Retina (tissue), 1 donor: ENCODE measurements at places on chromosomes 3 and 15.
A peak's percentile ranks its signal among the peaks of the same experiment; 100 is the strongest.

DNA sequence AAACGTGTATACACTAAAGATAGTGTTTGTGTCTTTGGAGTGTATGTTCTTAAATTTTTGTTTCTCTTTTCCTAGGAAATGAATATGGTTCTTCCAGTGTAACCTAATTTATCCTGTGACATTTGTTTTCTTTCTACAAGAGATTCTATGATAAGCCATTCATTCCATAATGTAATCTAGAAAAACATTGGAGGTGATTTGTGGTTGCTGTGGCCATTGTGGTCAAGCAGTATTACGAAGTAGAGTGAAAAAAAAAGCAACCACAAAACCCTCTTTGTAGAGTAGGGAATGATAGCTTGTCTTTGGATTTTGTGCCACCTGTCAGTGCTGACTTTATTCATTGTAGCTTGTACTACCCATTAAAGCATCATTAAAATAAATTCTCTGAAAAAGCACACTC is 1209.6 kb downstream of the ZPLD1 start:
- no peak for DNase-seq

DNA sequence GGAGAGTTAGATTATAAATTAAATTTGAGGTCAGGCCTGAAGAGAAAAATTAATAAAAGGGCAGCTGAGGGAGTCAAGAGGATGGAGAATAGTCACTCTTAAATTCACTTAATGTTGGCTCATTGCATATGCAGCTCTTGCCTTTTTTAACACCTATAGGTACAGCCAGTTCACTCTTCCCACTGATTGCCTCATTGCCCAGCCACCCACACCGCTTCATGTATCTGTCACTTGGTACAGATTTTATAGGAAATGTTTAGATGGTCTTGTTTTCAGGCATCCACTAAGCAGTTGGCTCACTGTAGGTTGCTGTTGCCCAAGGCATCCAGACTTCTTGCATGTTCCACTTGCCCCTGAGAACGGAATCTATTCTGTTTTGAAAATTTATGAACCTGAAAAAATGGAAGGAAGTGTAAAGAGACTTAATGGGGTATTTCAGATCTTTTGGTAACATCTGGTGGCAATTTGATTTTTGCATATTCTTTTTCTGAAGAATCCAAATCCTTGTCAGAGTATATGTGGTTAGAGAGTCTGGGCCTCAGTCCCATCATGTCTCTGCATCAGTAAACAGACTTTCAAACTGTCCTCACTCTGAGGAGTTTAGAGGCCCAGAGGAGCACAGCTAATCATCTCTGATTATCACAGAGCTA is 151.9 kb downstream of the RBPMS2 start:
- no peak for DNase-seq

DNA sequence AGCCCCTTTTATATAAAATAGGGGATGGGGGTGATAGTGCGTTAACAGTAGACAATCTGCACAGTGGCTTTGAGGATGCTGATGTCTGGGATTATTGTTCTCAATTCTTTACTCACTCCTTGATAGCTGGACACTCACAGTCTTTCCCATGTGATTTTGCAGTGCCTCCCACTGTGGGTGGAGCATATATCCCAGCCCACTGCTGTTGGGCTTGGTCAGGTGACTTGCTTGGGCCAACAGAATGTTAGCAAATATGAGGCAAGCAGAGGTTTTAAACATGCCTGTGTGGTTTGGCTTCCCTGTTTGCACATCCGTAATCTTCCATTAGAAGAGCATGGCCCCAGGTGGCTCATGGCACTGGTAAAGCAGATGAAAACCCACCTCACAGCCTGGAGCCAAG is 46.5 kb downstream of the CPA3 start:
- DNase-seq: no peak

GRCh38 chr3:42014458-42014920 is 52.6 kb upstream of the ULK4 start:
- no peak for DNase-seq

DNA sequence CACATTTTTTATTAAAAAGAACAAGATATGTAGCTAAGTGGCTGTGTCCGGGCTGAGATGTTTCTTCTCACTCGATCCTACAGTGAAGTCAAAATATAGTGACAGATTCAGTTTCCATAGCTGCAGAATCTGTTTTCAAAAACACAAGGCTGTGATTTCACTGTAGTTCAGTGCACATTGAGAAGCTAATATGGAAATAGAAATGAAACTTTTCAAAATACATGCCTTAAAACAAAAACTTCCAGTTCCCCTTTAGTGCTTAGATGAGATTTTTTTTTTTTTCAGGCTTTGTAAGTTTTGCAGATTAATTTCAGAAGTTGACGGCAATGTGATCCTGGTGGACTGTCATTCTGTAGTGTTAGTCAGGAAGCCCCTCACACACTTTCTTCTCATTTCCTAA is 23.8 kb upstream of the TRAK1 start:
- DNase-seq: no peak

DNA sequence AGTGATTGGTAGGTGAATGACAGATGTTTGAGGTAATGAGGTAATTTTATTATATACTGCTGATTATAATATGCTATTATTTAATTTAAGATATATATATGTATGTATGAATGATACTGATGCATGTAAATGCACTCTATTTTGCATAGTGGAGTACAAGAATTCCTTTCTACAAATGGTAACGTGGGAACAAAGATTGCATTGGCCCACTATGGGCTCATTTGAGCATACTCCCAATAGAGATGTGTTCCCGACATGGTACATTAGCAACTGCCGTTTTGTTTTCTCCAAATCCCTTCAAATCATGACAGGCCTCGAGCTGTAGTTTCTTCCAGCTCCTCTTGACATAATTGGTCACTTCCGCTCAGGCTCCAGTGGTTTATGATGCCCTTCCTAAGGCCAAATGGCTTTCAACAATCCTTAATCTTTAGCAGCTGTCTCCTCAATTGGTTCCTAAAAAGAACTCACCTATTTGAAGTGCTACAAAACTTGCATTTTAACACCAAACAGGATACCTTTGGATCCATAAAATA is 266.1 kb downstream of the ADAMTSL3 start:
- no peak for DNase-seq

GRCh38 chr3:149145974-149146373 is 16.5 kb downstream of the HPS3 start:
- no peak for DNase-seq

DNA sequence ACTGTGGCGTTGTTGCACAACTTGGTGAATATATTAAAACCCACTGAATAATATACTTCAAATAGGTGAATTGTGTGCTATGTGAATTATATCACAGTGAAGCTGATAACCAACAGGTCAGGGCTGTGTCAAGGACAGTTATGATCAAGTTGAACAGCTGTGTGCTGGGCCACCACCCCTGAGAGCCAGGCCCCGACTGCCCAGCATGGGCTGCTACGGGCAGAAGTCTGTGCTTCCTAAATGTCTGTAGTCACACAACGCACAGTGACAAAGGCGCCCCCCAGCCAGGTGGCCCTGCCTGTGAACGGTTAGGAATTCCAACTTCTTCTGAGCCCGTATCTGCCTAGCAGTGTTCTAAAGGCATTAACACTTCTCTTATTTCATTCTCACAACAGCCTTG is 32.8 kb downstream of the TKT start:
- DNase-seq: no peak

- no peak for DNase-seq
Measured at GRCh38 chr3:2096216-2096615, 2.5 kb upstream of the CNTN4 start.

- no peak for DNase-seq
Measured at GRCh38 chr15:25668236-25668795, 194.8 kb downstream of the ATP10A start.

GRCh38 chr3:11591002-11591355 is 52.7 kb downstream of the VGLL4 start:
- DNase-seq: no peak

- DNase-seq: no peak
Measured at GRCh38 chr15:78822514-78822913, 11.2 kb upstream of the ADAMTS7 start.

- no peak for DNase-seq
Measured at GRCh38 chr15:29377161-29377560, 107.5 kb upstream of the NSMCE3 start.

GRCh38 chr3:5292512-5292911 is 105.0 kb downstream of the EDEM1 start:
- no peak for DNase-seq

GRCh38 chr3:4306860-4307259 is 3.7 kb downstream of the SETMAR start:
- DNase-seq: no peak

GRCh38 chr3:12992629-12993516 is 80.4 kb downstream of the IQSEC1 start:
- peak; percentile 72 for DNase-seq

GRCh38 chr3:186374376-186374775 is 12.3 kb upstream of the DGKG start:
- no peak for DNase-seq

DNA sequence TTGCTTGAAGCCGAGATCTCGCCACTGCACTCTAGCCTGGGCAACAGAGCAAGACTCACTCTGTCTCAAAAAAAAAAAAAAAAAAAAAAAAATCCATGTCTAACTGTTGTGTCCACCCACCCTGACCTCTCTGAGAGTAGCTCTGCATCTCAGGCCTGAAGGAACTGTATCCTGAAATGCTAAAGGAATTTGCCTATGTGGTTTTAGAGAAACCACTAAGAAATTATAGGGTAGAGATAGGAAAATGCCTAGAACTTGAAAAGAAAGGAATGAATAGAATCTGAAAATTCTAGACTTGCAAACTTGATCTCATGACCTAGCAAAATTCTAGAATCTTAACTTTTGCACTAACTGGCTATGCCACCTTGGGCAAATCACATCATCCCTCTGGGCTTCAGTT is 217.5 kb upstream of the ROPN1 start:
- no peak for DNase-seq

DNA sequence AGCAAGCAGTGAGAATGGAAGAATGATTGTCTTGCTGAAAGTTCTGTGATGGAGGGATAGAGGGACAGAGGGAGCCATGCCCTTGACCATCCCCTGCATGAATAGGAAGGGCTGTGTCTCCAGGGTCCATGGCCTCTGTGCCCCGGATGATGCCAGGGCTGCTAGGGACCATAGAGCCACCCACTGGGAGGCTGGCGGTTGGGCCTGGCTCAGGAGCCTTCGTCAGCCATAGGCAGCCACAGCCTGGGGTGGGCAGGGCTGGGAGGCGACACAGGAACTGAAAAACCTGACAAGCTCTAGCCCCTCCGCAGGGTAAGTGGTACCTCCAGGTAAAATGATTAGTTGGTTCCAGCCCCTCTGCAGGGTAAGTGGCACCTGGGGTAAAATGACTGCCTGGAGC is 19.1 kb upstream of the LAMP3 start:
- DNase-seq: no peak

GRCh38 chr15:46938169-46938568 is 779.1 kb upstream of the SEMA6D start:
- DNase-seq: no peak

GRCh38 chr3:72681598-72681997 is 166.6 kb downstream of the SHQ1 start:
- DNase-seq: no peak

GRCh38 chr3:122186372-122186771 is 2.9 kb downstream of the CASR start:
- DNase-seq: no peak

GRCh38 chr3:105979961-105980360 is 111.1 kb upstream of the CBLB start:
- no peak for DNase-seq

DNA sequence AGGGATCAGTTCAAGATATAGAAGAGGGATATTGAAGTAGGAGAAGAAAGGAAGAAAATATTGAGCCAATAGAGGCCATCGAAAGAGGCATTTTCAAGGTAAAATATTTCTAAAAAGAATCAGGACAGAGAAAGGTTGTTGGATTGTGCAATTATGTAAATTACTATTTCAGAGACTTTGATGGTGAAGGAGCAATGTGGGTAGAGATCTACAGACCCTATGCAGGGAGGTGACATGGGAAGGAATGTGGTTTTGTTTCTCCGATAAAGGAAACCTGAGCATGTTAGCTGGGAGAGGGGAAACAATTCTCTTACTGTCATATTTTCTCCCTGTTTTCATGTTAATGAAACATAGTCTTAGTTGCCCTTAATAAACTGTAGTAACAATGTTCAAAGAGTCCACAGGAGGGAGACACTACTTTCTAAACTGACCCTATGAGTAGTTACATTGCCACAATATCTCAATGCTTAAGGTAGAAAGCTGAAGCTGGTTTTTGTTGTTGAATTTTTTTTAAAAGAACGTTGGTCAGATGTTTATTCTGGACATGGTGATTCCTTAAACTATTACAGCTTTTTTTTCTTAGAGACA is 133.3 kb downstream of the GRM7 start:
- no peak for DNase-seq

DNA sequence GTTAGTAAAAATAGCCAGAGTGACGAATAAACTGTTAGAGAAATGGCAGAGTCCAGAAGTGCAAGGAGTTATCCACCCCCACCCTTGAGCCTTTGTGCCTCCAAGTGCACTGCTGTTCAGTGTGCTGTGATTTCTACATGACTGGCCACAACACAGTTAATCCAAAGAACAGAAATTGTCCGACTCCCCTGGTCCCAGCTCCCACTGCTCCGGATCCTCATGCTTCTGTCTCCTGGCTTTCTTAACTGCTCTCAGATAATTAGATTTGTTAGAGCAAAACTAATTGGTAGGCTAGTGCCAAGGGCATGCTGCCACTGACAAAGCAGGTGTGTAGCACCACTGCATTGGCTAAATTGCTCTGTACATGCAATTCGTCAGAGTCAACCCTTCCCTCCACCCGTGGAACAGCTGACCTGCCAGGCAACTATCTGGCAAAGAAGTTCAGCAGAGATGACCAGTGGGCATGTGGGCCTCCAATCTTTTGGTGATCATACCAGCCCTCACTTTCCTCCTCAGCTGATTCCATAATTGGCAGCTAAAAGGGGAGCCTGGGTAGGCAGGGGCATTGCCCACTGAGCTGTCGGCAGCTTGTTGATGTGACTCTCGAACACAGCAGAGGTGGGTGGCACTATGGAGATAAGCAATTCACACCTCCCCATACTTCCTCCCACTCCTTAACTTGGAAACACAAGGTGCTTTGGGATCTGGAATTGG is 18.9 kb upstream of the ACAP2 start:
- DNase-seq: peak; percentile 49

- DNase-seq: no peak
Measured at GRCh38 chr3:24299246-24299805, 195.3 kb downstream of the THRB start.

- DNase-seq: no peak
Measured at GRCh38 chr3:70774641-70775040, 462.2 kb upstream of the MDFIC2 start.

DNA sequence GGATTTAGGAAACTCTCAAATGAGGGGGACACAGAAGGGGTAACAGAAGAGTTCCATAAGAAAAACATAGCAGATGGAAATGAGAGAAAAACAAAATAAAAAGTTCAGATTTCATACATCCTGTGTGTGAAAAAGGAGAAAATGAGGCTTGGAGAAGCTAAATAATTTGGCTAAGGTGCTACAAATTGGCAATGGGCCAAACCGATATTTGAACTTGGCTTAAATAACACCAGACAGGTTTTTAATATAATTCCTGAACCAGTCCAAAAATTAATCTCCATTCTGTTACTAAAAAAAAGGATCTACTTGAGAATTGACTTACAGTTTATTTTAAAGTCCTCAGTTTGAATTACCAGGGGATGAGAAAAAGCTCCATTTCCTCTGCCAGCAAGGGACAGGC is 342.9 kb upstream of the DPH6 start:
- no peak for DNase-seq
